ENCODE measurements at places on chromosomes 1 and 21.

GRCh38 chr1:67583462-67583950 lies 101.5 kb upstream of the GADD45A start:
- no peak for DNase-seq

GRCh38 chr1:96104506-96104905 lies 617.1 kb upstream of the PTBP2 start:
- DNase-seq, result no peak

DNA sequence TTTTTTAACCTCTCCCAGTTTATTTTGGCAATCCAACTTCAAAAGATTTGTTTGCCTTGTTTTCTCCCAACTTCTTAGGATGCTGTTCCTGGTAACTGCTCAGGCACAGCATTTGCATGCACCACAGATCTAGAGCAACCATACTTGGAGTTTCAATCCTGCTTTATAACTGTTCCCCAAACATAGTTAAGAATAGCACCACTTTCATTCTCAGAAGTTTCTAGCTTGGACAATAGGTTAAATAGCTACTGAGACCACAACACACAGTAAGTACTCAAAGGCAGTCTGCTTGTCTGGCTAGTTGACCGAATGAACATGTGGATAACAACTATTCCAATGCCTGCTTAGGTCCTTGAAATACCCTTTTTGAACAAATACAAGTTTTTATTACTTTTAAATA lies 76.8 kb downstream of the FOXJ3 start:
- no peak for DNase-seq

- no peak for DNase-seq
Observed at GRCh38 chr21:35020902-35021301, 28.2 kb downstream of the RUNX1 start.

GRCh38 chr1:119713749-119714456 lies 2.2 kb downstream of the PHGDH start:
- no peak for DNase-seq

Measured in activated CD8-positive, alpha-beta memory T cell treated with anti-CD3 and anti-CD28 coated beads for 4 hours (primary cell).